Astrocyte (in vitro differentiated cells and primary cell): ENCODE measurements at places on chromosomes 11 and 22. TPM values are rescaled to one million over a fixed set of nuclear protein-coding genes. Genes with fewer than 3 reads are reported as not detected.

APOA1 gene
- total RNA-seq: 3.9 and 6.0 TPM in 2 replicates

OR5P2 gene
- 1.2 and 1.4 TPM in 2 replicates for total RNA-seq

DNA sequence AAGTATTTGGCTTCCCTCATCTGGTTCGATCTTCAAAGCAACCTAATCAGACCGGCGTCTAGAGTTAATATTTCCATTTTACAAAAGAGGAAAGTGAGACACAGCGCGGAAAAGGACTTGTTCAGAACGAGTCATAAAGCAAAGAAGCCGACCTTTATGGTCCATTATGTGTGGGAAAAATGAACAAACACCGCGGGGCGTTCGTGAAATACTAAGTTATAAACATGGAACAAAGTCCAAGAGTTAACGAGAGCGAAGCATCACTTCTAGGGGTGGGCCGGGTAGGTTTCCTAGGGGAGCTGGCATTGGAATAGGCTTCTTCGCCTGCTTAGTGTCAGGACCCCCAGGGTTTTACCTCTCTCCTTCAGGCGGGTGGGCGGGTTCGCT, 575 bp downstream of the DUSP18 start:
- no peak for DNase-seq
- no peak overlapping the region for H3K27ac ChIP-seq
- H3K4me1 ChIP-seq: peaks cover 6% of the 10 kb centered on the region
- no peaks in the 10 kb centered on the region for H3K27me3 ChIP-seq
- H3K4me3 ChIP-seq: peak overlapping the region; percentile 86

GRCh38 chr11:11895672-11896071, 53.9 kb downstream of the USP47 start:
- no peak for DNase-seq
- no peaks in the 10 kb centered on the region for H3K27me3 ChIP-seq
- H3K36me3 ChIP-seq: peaks cover 7% of the 10 kb centered on the region

DNA sequence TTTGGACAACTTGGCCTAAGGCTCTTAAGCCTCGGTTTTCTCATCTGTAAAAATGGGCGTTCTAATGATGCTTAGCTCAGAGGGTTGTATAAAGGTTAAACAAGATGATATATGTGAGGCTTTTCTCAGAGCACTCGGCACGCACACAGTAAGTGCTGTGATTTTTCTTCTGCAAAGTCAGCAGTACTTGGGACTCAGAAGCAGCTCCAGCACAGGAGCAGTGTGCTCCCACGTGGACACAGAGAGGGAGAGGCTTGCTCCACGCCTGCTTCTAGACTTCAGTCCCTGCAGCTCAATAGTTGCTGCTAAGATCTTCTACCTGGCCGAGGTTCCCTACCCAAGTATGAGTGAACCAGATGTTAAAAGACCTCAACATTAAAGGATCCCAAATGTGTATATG, 39.9 kb upstream of the PHF21A start:
- no peak overlapping the region for H3K27ac ChIP-seq
- no peak overlapping the region for H3K4me3 ChIP-seq
- H3K36me3 ChIP-seq: no peaks in the 10 kb centered on the region
- peaks cover 55% of the 10 kb centered on the region for H3K27me3 ChIP-seq
